MCF 10A (cell line): ENCODE measurements at places on chromosomes 5 and 9. TPM values are rescaled to one million over a fixed set of nuclear protein-coding genes. Genes with fewer than 3 reads are reported as not detected.

- DNase-seq, result peak; percentile 35
These were observed 87.3 kb upstream of the CCNG1 start for GRCh38 chr5:163350083-163350482.

- peak; percentile 97 for DNase-seq
These were observed 94.3 kb upstream of the CPEB4 start for GRCh38 chr5:173793648-173794548.

DNA sequence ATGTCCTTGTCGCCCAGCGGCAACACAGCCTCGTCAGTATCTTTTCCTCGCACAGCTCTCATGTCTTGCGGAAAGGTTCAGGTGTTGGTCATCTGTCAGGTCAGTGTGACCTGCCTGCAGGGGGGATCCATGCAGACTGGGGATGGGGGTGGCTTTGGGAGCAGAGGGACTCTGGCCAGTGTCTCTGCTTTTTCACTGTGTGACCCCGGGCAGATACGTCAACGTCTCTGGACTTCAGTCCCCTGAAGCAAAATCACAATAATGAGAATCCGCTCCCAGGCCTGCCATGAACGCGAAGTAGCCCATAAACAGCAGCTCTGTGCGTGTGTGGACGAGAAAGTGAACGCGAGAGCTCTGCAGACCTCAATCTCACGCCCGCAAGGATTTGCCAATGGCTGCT, 75.7 kb upstream of the FCN1 start:
- no peak for DNase-seq

DNA sequence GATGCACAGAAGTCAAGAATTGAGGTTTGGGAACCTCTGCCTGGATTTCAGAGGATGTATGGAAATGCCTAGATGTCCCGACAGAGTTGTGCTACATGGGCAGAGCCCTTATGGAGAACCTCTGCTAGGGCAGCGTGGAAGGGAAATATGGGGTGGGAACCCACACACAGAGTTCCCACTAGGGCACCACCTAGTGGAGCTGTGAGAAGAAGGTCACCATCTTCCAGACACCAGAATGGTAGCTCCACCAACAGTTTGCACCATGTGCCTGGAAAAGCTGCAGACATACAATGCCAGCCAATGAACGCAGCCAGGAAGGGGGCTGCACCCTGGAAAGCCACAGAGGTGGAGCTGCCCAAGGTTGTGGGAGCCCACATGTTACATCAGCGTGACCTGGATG, 104.5 kb downstream of the STK32A start:
- no peak for DNase-seq

DNA sequence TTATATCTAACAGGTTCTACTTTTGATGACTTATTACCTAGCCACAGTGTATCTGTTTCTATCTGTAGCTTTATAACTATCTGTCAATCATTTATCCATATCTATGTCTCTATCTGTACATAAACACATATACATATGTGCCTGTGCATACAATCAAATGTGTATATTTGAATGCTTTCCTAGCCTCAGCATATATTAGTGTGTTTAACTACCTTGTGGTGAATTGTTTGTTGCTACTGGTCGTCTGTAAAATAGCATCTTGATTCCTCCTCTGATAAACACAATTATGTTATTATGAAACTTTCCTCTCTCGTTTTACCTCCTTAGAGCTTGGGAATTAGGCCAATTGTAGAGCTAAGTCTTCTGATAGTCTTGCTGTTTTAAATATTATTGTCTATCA, 44.4 kb downstream of the PARP8 start:
- no peak for DNase-seq

DNA sequence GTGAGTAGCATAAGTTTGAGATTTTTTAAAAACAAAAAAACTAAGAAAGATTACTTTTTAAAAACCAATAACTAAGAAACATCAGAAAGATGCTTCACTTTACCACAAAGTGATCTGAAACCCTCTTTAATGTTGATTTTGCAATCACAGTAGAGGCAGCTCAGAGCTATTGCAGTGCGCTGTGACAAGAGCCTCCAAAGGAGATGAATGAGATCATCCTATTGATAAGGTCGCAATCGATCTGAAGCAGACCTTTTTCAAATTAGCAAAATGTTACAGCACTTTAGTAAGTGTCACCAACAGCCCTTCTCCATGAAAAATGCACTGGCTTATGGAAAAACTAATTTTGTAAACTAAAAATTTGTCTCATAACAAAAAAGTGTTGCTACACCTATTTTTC, 284.6 kb upstream of the EFNA5 start:
- DNase-seq, result no peak

GRCh38 chr5:175867587-175868347, 3.6 kb upstream of the CPLX2 start:
- peak; percentile 66 for DNase-seq

GRCh38 chr5:141903261-141903660, 20.4 kb upstream of the DELE1 start:
- DNase-seq, result no peak

- DNase-seq, result no peak
These were observed 5.2 kb downstream of the ANKDD1B start for GRCh38 chr5:75616371-75616881.

DNA sequence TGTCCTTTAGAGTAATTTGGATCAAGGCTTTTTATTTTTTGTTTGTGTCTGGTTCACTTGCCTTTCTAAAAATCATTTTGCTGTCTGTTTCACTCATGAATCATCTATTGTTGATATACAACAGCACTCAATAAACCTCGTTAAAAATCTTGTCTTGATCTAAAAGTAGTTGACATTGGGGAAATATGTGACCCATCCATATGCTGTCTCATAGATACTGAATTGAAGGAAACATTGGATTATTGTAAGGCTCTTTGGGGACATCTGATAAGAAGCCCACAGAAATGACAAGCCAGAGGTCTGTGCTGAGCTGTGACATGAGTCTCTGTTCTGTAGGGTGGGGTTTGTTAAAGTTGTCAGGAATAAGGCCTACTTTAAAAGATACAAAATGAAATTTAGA, 208.0 kb downstream of the PDZD2 start:
- DNase-seq, result no peak

DNA sequence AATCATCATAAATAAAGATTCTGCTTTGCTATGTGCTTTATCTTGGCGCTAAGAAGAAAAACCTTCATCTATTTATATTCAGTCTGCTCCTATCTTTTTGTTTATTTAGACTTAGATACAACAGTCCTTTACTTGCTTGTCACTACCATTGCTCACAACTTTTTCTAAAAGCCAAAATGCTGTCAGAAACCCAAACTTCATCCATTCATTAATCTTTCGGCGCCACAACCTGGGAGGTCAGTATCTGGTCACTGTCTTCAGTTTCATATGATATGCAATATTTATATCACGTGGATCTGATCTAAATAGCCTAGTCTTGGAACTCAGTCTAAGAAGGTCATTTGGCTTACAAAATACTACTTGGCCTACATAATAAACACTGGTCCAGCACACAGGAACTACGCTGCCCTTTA, 159.3 kb upstream of the TARS1 start:
- DNase-seq, result no peak

- DNase-seq, result no peak
These were observed 35.5 kb upstream of the B4GALT1 start for GRCh38 chr9:33202552-33203201.

GRCh38 chr9:7150153-7150890, 392.5 kb downstream of the KDM4C start:
- no peak for DNase-seq

- DNase-seq, result no peak
These were observed 77.7 kb downstream of the STK10 start for GRCh38 chr5:172110260-172110815.

DNA sequence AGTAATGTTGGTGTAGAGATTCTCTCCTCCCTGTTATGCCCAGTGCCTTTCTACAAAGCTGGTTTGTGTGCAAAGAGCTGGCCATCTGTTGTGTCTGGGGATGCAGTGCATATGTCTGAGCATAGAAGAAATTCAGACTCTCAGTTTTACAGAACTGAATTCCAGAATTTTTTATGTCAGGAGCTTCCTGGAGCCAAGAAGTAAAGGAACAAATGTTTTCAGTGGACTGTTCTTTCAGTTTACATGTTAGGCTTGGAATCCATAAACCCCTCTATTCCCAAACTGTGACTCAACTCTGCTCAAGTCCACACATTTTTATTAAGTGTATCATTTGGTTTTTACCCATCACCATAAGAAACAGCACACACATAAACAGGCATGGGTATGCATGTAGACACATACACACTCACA, 366.0 kb downstream of the BRINP1 start:
- no peak for DNase-seq

- DNase-seq, result no peak
These were observed 79.2 kb downstream of the UBE2QL1 start for GRCh38 chr5:6527749-6528455.

DNA sequence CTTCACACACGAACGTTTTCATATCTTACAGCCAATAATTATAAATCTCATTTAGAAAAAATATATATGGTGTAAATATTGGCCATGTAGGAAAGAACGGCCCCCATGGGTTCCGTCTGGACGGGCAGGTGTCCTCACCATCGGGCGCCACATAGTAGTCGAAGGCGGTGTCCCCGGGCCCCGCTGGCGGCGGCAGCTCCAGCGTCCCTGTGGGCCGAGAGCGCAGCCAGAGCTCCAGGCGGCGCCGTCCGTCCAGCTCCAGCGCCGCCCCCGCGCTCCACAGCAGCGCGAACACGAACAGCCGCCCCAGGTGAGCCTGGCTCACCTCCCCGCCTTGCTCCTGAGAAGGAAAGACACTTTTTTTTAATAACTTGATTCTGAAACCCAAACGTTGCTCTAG, 134.6 kb downstream of the DNAH5 start:
- DNase-seq, result no peak

- no peak for DNase-seq
These were observed 395.0 kb downstream of the MLLT3 start for GRCh38 chr9:20227166-20227874.

DNA sequence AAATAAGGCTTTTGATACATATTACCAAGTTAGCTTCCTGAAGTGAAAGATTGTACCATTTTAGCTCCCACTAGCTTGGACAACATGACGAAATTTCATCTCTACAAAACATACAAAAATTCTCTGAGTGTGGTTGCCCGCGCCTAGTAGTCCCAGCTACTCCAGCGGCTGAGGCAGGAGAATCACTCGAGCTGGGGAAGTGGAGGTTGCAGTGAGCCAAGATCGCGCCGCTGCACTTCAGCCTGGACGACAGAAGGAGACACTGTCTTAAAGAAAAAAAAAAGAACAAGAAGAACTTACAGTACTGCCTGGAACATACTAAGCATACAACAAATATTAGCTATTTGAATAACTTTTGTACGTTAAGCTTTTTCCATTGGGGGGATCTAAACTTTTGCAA, 29.7 kb upstream of the NRG2 start:
- no peak for DNase-seq

DNA sequence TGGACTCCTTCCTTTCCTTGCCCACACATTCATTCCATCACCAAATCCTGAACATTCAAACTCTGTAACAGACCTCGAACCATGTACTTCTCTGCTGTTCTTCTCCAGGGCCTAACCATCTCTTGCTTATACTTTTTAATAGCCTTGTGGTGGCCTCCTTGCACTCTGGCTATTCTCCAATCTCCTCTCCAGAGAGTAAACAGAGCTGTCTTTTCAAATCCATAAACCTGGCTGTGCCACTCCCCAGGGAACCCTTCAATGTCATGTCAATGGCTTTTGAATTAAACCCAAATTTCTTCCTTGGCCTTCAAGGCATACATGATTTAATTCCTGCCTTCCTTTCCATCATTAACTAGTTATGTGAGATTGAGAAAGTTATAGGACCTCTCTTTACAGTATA, 277.6 kb upstream of the EFNA5 start:
- no peak for DNase-seq

GRCh38 chr5:179422213-179422855, 77.1 kb upstream of the ADAMTS2 start:
- DNase-seq, result no peak

GRCh38 chr5:172364773-172365172, 81.2 kb upstream of the UBTD2 start:
- peak; percentile 40 for DNase-seq

GRCh38 chr9:114028646-114029045, 49.5 kb downstream of the AMBP start:
- no peak for DNase-seq

DNA sequence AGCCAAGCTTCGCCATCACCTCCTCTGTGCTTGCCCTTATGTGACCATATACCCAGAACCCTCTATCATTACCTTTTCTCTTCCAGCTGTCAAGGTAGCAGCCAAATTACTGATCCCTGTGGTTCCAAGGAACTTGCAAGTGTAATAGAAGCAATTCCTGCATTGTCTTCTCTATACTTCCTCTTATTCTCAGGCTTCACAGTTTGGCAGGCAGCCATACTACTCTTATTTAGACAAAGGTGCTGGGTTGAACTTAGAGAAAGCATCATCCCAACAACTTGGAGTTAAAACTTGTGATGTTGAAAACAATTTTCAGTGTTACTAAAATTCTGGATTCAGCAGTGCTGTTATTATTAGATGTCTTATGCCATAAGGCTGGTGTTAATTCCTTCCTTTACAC, 93.2 kb downstream of the NLN start:
- no peak for DNase-seq

GRCh38 chr5:56807679-56808078, 7.7 kb upstream of the MAP3K1 start:
- DNase-seq, result no peak

- DNase-seq, result no peak
These were observed 11.7 kb downstream of the SH3PXD2B start for GRCh38 chr5:172442592-172442991.

DNA sequence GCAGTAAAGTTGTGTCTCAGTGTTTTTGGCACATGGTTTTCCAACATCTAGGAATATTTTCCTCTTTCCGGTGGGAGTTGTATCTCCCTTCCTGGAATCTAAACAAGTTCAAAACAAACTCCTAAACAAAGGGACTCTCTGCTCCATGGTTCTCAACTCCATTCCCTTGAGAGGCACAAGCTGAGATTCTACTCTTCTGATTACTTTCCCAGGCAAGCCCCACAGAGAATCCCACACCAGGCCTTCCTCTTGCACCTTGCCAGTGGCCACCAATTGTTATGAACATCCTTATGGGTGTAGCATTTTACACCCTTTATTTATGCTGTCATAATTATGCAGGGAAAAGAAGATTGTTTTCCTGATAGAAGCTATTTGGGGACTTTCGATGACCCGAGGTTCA, 25.8 kb upstream of the SH3TC2 start:
- no peak for DNase-seq

GRCh38 chr5:370311-370958, 48.9 kb downstream of the AHRR start:
- DNase-seq, result no peak

The RAPGEF1 gene
- 55.4 and 73.0 TPM in 2 replicates for total RNA-seq

The HACD4 gene
- total RNA-seq, result not detected in 2 replicates

The IRX4 gene
- 41.2 and 44.7 TPM in 2 replicates for total RNA-seq

The SIL1 gene
- total RNA-seq, result 114 and 175 TPM in 2 replicates

The LECT2 gene
- total RNA-seq, result not detected in 2 replicates

The FOXD4 gene
- 2.1 and 2.4 TPM in 2 replicates for total RNA-seq

The BOD1 gene
- total RNA-seq, result 129 and 139 TPM in 2 replicates

The GOLGA2 gene
- total RNA-seq, result 124 and 147 TPM in 2 replicates

The CYFIP2 gene
- 50.5 and 50.8 TPM in 2 replicates for total RNA-seq
